Vagina (tissue), 2 donors: ENCODE measurements at places on chromosomes 11 and 22.

- DNase-seq = no peak
Measured at GRCh38 chr11:121194731-121195596, 93.9 kb downstream of the TECTA start.

DNA sequence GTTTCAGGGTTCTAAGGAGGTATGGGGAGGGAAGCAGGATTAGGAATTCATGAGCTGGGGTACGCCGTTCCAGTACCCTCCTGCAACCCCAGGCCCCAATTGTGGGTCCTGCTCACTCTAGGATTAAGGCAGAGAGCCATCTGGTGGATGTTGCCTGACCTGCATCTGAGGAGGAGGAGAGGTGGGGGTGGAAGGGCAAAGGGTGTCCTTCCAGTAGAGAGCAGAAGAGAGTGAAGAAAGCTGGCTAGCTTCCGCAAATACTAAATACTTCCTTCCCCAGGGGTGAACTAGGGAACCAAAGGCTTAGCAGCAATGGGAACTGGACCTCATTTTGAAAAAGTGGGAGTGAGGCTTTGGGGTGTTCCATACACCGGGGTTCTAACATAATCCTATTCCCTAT lies 10.6 kb downstream of the LRRC51 start:
- DNase-seq = no peak

DNA sequence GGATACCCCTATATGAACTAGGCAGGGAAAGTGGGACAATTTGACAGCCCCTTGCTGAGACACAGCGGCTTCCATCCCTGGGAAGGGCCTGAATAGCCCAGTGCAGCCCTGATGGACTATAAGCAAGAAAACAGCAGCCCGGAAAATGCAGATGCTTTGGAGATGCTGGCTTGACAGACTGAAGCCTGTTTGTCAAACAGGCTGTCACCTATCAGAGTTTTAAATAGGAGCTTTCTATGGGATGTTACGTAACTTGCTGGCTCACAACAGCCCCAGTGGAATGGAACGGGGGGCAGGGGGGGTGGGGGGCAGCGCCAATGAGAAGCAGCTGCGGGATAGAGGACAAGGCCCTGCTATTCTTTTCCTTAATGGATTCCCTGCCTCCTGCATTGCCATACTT lies 91.9 kb upstream of the NTM start:
- DNase-seq = no peak

- no peak for DNase-seq
Measured at GRCh38 chr11:32891657-32892354, 805 bp upstream of the QSER1 start.
